ENCODE measurements at places on chromosomes 6 and 20.

- no peak for DNase-seq
Observed at GRCh38 chr6:127338936-127339335, 4.5 kb downstream of the ECHDC1 start.

GRCh38 chr6:20313960-20314530 lies 87.6 kb upstream of the E2F3 start:
- DNase-seq = no peak

- no peak for DNase-seq
Observed at GRCh38 chr6:13881621-13882165, 43.1 kb upstream of the RNF182 start.

GRCh38 chr6:7684076-7684475 lies 41.8 kb upstream of the BMP6 start:
- no peak for DNase-seq

DNA sequence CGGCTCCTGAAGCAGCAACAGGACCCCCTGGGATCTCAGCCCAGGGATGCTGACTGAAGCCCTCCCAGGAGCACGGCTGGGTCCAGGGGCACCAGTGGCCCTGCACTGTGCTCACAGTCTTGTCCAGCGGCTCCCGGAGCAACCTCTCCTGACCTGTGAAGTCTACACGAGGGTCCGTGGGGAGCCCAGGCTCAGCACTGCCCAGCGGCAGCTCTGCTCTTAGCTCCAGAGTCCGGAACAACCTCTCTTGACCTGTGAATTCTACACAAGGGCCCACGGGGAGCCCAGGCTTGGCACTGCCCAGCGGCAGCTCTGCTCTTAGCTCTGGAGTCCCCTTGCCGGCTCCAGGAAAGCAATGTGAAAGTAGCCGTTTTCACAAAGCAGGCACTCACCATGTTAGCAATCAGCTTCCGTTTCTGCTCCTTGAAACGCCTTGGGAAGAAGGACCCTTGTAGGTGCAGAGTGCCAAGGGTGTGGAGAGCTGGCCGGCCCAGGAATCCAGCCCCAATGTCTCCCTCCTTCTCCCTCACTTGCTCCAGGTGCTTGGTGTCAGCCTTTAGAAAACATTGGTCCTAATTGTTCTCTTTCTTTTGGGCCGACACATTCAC lies 310.9 kb downstream of the CDH4 start:
- no peak for DNase-seq

DNA sequence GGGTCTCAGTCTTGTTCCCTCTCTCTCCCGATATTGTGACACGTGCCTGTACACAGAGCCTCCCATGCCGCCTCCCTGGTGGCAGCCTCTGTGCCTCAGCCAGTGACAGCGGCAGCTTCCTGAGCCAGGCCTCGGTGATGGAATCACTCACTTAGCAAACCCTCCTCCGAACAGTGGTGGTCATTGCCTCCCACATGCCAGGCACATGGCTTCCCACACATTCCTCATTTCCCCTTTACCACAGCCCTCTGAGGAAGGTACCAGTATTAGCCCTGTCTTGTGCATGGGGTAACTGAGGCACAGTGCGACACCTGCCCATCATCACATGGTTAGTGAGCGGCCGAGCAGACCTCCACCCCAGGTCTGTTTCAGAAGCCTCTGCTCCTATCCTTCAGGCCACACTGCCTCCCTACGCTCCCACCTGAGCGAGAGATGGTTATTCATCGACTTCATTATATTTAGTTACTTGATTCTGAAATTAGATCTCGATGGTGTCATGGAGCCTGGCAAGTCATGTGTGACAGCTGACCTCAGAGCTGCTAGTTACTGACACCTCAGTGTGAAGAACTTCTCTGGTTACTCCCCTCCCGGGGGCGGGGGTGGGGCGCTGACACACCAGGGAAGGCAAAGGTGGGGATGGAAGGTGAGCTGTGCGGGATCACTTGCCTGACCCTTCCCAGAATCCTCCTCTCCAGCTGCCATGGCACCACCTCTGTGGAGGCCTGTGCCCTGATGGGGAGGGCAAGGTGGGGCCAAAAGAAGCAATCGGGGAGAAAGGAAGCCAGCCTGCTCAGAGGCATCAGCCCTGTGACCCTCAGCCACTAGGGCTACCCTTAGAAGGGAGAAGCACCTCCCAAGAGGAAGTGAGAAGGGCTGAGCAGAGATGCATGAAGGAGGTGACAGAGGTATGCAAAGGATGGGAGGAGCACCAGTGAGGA lies 17.9 kb downstream of the MDGA1 start:
- no peak for DNase-seq

GRCh38 chr20:46006022-46006705 lies 2.5 kb upstream of the MMP9 start:
- no peak for DNase-seq

- DNase-seq = no peak
Observed at GRCh38 chr20:59573837-59574236, 30.5 kb upstream of the PHACTR3 start.

- DNase-seq = no peak
Observed at GRCh38 chr20:3933218-3933617, 44.0 kb downstream of the PANK2 start.

GRCh38 chr6:154485815-154486214 lies 24.7 kb downstream of the CNKSR3 start:
- peak; percentile 38 for DNase-seq

DNA sequence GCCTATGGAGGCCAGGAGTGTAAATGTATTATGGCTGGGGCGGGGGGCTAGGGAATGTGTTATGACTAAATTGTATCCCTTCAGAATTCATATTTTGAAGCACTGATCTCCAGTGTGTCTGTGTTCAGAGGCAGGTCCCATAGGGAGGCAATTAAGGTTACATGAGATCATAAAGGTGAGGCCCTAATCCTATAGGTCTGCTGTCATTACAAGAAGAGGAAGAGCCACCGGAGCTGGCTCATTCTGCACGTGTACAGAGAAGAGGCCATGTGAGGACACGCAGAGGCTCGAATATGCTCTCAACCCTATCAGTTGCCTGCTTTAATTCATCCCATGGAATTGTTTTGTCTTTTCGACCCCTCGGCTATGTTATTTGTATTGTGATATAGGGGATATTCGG lies 76.9 kb downstream of the VTA1 start:
- no peak for DNase-seq

DNA sequence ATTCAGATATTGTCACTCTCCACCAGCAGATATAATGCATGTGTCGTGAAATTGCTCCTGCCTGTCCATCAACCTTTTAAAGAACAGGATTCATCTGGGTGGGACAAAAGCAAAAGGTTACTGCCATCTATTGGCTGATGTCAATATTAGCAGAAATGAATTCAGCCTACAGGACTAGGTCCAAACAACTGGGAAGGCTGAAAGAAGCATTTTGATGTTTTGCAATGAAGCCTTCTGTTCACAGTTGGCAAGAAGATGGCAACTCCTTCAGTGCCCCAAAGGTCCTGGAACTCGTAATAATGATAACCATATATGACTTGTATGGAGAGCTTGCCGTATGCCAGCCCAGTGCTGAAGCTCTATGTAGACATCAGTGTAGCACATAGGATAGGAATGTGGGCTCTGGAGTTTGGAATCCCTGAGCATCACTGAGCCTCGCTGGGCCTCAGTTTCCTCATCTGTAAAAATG lies 7.5 kb downstream of the BCAS1 start:
- peak; percentile 30 for DNase-seq

DNA sequence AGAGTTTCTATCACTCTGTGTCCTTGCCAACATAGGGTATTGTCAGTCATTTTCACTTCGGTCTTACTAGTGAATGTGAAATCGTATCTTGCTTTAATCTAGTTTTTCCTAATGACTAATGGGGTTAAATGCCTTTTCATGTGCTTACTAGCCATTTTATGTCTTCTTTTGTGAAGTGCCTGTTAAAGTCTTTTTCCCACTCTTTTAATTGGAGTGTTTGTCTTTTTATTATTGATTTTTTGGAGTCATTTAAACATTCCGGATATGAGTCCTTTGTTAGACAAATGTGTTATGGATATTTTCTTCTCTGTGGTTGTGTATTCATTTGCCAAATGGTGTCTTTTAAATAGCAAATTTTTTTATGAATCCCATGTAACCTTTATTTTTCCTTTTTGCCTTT lies 194.6 kb downstream of the CDH26 start:
- DNase-seq = no peak

DNA sequence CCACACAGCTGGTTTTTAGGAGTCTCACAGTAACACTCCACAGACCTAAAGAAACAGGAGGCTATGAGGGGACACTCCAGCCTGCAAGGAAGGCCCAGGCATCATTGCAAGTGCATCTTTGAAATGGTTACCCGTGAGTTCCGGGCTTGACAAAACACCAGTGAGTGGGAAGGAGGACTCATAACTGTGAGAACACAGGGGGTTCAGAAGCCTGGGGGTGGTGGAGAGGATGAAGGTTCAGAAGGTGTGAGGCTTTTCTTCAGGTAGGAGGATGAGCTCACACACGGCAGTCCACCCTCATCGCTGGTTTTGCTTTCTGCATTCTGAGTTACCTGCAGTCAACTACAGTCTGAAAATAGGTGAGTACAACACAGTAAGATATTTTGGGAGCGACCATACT lies 39.9 kb downstream of the MAP7 start:
- DNase-seq = no peak

DNA sequence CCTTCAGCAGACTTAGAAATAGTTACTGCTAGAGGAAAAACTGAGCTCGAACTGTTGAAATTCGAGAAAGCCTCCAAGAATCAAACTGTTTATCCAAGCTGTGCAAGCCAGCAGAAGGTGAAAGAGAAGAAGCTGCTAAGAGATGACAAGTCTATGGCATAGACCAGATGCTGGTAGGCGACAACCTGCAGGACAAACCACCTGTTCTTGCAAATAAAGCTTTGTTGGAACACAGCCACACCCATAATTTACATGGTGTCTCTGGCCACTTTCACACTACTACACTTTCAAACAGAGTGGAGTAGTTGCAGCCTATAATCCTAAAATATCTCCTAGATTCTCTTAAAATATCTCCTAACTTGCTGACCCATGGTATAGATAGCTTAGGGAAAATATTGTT lies 33.3 kb downstream of the TNFRSF21 start:
- DNase-seq = no peak

DNA sequence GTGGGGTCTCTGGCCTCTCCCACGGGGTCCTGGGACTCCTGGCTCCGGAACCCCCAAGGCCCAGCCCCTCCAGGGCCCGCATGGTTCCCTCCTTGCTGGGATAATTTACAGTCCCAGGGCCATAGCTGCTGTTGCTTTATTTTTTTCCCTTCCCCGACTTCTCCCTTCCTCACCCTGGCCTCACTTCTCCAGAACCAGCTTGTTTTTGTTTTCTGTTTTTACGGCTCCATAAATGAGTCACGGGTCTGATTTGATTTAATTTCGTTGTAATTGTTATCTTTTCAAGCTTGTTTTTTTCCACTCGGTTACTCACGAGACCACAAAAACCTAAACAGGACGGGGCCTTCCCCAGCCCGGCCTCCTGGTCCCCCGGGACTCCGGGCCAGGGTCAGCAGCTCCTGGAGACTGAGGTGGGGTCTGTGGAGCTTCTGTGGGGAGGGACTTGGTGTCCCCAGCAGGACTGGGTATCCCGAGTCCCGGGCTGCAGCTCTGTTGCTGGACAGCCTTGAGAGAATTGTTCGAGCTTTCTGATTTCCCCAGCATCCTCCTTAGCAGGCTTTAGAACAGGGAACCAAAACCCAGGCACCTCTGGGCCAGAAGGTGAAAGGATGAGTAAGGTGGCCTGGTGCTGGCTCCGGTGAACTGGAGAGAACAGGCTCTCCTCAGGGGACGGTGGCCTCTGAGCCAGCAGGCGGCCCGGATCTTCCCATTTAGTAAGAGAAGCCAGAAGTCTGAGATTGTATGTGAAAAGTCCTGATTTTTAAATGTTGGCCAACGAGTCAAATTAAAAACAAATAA lies 94.9 kb downstream of the CEBPB start:
- DNase-seq = no peak

- no peak for DNase-seq
Observed at GRCh38 chr6:111585241-111585973, 20.3 kb downstream of the TRAF3IP2 start.

GRCh38 chr6:160975162-160975561 lies 16.4 kb upstream of the MAP3K4 start:
- no peak for DNase-seq

DNA sequence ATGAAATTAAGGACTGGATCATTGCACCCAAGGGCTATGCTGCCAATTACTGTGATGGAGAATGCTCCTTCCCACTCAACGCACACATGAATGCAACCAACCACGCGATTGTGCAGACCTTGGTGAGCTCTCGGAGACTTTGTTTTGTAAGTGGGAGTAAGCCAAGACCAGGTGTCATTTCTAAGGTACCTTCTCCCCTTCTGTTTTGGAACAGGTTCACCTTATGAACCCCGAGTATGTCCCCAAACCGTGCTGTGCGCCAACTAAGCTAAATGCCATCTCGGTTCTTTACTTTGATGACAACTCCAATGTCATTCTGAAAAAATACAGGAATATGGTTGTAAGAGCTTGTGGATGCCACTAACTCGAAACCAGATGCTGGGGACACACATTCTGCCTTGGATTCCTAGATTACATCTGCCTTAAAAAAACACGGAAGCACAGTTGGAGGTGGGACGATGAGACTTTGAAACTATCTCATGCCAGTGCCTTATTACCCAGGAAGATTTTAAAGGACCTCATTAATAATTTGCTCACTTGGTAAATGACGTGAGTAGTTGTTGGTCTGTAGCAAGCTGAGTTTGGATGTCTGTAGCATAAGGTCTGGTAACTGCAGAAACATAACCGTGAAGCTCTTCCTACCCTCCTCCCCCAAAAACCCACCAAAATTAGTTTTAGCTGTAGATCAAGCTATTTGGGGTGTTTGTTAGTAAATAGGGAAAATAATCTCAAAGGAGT lies 30.4 kb downstream of the TXNDC5 start:
- DNase-seq = no peak

- DNase-seq = no peak
Observed at GRCh38 chr20:32294071-32294470, 16.6 kb downstream of the KIF3B start.

GRCh38 chr6:93036835-93037234 lies 382.5 kb downstream of the EPHA7 start:
- DNase-seq = peak; percentile 25

DNA sequence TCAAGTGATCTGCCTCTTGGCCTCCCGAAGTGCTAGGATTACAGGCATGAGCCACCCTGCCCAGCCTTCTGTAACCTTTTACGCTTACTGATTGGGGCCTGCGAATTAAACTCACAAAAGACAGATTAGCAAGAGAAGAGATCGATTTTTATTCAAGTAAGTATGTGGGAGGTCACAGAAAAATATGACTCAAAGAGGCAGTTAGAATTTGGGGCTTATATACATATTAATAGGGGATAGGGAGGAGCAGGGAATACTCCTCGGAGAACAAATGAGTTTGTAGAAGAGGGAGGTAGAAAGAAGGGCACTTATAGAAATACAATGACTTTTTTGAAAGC lies 78.9 kb downstream of the CD24 start:
- no peak for DNase-seq

DNA sequence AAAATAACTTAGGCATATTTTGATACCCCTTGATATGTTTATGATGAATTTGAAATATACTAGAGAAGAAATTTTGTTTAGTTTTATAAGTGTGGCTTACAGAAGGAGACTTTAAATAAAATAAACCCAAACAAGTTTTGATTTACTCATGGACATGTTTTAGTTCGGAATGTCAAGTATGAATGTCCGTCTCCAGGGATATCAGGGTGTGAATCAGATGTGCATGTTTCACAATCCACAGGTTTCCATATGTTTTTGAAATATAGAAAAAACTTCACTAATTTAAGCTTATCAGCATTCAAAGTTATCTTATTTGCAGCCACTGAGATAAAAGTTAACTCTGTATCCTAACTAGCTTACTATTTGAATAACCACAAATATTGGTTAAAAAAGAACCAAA lies 51.5 kb downstream of the PLCB1 start:
- no peak for DNase-seq
